ENCODE measurements at places on chromosomes 2 and 18.
A peak's percentile ranks its signal among the peaks of the same experiment; 100 is the strongest.

- H3K27ac ChIP-seq = no peak overlapping the region
- no peak overlapping the region for H3K4me3 ChIP-seq
- no peaks in the 10 kb centered on the region for H3K27me3 ChIP-seq
- no peaks in the 10 kb centered on the region for H3K36me3 ChIP-seq
- no peak for DNase-seq
- peaks cover 4% of the 10 kb centered on the region for H3K4me1 ChIP-seq
These were observed 89.9 kb upstream of the RANBP2 start for GRCh38 chr2:108629417-108629816.

DNA sequence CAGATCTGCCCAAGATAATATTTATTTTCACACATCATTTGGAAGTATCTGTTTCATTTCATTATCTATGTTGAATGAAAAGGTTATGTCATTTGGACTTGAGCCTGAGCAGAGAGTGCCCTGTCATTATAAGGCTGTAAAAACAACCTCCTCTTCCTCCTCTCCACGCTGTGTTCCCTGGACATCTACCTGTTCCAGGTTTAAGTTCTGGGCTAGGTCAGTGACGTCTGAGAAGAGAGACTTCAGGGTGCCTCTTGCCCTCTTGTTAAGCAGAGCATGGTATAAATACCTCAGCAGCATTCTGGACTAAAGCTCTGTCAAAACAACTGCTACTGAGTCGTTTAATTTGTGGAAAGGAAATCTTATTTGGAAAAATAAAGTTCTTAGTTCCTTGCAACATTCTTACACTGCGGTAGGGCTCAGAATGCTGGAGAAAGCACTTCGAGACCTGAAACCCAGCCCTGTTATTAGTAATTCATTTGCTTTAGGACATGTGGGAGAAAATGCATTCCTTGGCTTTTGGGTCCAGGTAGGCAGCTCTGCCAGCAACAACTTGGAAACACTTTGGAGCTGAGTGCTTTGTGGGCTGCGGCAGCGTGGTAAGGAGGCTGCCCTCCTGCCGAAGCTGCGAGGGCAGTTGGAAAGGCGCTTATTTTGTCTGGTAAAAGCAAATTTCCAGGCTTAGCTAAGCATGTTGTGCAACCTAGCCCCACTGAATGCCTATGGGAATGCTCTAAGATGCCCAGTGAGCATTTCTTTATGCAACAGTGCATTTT, 91.8 kb upstream of the NEDD4L start:
- no peaks in the 10 kb centered on the region for H3K27me3 ChIP-seq
- no peaks in the 10 kb centered on the region for H3K36me3 ChIP-seq
- no peak for DNase-seq
- H3K27ac ChIP-seq = no peak overlapping the region
- H3K4me3 ChIP-seq = no peak overlapping the region

GRCh38 chr2:241777686-241778627, 1.3 kb downstream of the GAL3ST2 start:
- H3K36me3 ChIP-seq = no peaks in the 10 kb centered on the region
- H3K4me3 ChIP-seq = no peak overlapping the region
- H3K27ac ChIP-seq = no peak overlapping the region
- no peaks in the 10 kb centered on the region for H3K4me1 ChIP-seq
- no peak for DNase-seq
- H3K27me3 ChIP-seq = no peaks in the 10 kb centered on the region

DNA sequence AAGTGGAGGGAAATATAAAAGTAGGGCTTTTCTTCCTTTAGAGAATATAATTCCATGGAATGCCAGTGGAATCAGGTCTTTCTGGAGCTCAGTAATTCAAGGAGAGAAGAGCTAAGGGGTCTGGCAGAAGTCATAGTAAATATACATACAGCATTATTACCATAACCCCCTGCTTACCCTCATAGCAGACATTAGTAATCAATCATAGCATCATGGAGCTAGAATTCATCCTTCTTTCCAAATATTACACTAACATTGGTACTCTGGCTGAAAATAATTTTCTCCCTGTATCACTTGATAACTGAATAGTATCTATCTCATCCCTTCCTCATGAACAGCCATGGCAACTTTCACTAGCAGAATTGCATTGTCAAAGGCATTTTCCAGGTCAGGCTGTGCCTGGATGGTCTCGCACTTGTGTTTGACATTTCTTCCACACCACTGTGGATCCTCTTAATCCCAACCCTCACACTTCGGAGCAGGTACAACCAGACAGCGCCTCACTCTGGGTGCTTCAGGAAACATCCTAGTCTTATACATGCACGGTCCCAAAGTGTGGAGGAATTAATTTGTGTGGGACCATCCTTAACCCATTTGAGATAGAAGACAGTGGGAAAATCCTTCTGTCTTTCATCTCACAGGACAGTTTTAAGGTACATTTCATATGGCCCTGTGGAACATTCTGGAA, 84.2 kb upstream of the SEC11C start:
- no peak overlapping the region for H3K4me3 ChIP-seq
- H3K27ac ChIP-seq = no peak overlapping the region
- no peaks in the 10 kb centered on the region for H3K4me1 ChIP-seq
- no peaks in the 10 kb centered on the region for H3K36me3 ChIP-seq
- no peaks in the 10 kb centered on the region for H3K27me3 ChIP-seq

DNA sequence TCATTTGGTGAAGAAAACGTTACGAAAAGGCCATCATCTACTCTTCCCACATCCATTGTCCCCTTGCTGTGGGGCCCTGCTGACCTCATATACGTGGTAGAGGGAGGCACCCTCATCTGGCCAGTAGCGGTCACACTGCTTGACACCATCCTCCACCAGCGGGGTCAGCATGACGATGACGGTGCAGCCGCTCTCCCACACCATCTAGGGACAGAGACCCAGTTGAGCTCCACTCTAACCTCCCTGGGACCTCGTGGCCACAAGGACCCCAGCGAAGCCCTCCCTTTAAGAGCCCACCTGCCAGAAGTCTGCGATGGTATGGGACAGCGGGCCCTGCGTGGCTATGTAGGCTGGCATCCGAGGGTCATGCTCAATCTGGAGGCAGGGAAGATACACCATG, 13.1 kb downstream of the PTPRN start:
- no peak for DNase-seq
- no peaks in the 10 kb centered on the region for H3K36me3 ChIP-seq
- H3K27me3 ChIP-seq = no peaks in the 10 kb centered on the region
- no peak overlapping the region for H3K4me3 ChIP-seq
- peaks cover 4% of the 10 kb centered on the region for H3K4me1 ChIP-seq
- no peak overlapping the region for H3K27ac ChIP-seq

DNA sequence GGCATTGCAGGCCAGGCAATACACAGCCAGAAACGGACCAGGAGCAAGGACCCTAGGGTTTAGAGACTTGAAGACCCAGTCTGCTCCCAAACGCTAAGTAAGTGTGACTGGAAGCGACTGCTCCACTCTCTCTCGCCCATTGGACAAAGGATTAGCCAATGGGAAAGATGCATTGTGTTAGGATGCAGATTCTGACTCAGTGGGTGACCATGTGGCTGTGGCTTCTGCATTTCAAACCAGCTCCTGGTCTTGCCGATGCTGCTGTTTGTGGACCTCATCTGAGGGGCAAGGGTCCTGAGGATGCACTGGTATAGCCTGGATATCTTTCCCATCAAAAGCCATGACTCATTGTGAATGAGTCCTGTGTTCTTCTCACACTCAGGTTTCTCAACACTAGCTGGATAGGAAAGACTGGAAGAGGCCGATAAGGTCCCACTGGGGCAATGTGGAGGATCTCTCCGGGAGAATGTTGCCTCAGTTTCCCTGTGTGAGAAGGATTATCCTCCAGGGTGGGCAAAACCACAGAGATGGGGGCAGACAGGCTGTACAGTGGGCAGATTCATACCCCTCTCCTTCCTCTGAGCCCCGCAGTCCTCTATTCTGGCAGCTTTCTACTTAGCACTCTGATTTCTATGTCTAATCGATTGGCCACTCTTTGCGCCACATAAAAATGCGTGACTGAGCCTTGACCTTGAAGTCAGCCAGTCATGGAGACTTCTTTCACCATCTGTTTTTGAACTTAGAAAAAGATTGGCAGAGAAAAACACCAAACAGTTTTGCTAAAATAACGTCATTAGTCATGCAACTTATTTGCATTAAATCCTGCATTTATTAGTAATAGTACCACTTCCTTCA, 257.1 kb downstream of the PRKCE start:
- H3K27me3 ChIP-seq = no peaks in the 10 kb centered on the region
- no peak overlapping the region for H3K4me3 ChIP-seq
- DNase-seq = peak; percentile 30
- no peaks in the 10 kb centered on the region for H3K4me1 ChIP-seq
- H3K27ac ChIP-seq = no peak overlapping the region
- H3K36me3 ChIP-seq = no peaks in the 10 kb centered on the region

- no peak for DNase-seq
- H3K27me3 ChIP-seq = no peaks in the 10 kb centered on the region
- H3K27ac ChIP-seq = no peak overlapping the region
- H3K4me3 ChIP-seq = no peak overlapping the region
- no peaks in the 10 kb centered on the region for H3K36me3 ChIP-seq
- H3K4me1 ChIP-seq = no peaks in the 10 kb centered on the region
These were observed 138.7 kb upstream of the CCDC150 start for GRCh38 chr2:196500686-196501431.

- H3K4me1 ChIP-seq = peaks cover 3% of the 10 kb centered on the region
- no peak for DNase-seq
- H3K27me3 ChIP-seq = no peaks in the 10 kb centered on the region
- no peak overlapping the region for H3K4me3 ChIP-seq
- no peak overlapping the region for H3K27ac ChIP-seq
These were observed 32.3 kb upstream of the REG3A start for GRCh38 chr2:79191816-79192215.

- DNase-seq = no peak
- H3K36me3 ChIP-seq = no peaks in the 10 kb centered on the region
- H3K27me3 ChIP-seq = no peaks in the 10 kb centered on the region
- H3K27ac ChIP-seq = no peak overlapping the region
- no peaks in the 10 kb centered on the region for H3K4me1 ChIP-seq
- no peak overlapping the region for H3K4me3 ChIP-seq
These were observed 8.5 kb downstream of the SP140L start for GRCh38 chr2:230335461-230335863.

DNA sequence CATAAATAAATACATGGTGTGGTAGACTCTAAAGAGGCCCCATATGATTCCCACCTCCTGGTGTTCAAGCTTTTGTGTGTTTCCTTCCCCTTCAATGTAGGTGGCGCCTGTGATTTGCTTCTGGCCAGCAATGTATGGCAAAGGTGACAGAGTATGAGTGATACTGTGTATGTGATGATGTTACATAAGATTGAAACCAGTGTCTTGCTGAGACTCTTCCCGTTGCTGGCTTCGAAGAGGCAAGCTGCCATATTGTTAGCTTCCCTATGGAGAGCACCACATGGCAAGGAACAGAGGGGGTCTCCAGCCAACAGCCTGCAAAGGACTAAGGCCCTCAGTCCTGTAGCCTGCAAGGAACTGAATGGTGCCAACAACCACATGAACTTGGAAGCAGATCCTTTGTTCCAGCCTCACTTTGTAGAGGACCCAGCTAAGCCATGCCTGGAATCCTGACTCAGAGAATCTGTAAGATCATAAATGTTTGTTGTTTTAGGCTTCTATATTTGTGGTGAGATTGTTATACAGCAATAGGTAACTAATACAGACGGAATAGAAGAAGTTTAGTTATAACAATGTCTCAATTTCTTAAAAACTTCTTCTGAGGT, 1.7 kb upstream of the SMAD4 start:
- peaks cover 2% of the 10 kb centered on the region for H3K36me3 ChIP-seq
- H3K27ac ChIP-seq = no peak overlapping the region
- H3K4me1 ChIP-seq = peaks cover 10% of the 10 kb centered on the region
- no peak for DNase-seq
- H3K27me3 ChIP-seq = no peaks in the 10 kb centered on the region

GRCh38 chr2:60644951-60645350, 91.5 kb upstream of the BCL11A start:
- no peaks in the 10 kb centered on the region for H3K4me1 ChIP-seq
- no peaks in the 10 kb centered on the region for H3K36me3 ChIP-seq
- no peak overlapping the region for H3K4me3 ChIP-seq

DNA sequence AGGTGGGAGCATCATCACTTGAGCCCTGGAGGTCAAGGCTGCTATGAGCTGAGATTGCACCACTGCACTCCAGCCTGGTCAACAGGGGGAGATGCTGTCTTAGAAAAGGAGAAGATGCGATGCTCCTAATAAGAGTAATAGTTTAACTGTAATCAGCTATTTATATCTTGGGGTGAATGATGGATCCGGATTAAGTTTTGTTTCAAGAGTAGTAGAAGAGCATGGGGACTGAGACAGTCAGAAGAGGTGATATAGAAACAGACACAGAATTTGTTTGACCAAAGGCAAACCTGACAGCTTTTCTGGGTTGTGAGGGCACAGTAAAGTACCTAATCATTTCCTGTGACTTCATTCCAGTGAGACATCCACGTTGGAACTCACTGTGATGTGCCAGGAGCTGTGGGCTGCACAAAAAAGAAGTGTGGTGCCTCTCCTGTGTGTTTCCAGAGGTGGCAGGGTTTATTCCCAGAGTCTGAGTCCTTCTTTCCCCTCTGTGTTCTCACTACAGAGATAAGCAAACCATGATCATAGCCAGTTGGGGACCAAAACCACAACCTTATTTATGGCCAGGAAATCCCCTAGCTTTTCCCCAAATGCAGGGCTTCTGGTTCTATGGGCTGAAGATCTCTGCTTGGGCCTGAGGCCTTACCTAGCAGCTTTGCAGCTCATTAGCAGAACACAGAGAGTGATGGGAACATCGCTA, 113.7 kb downstream of the XRCC5 start:
- no peaks in the 10 kb centered on the region for H3K27me3 ChIP-seq
- DNase-seq = peak; percentile 16

GRCh38 chr2:123670286-123670685, 354.8 kb upstream of the CNTNAP5 start:
- H3K36me3 ChIP-seq = no peaks in the 10 kb centered on the region
- no peak overlapping the region for H3K27ac ChIP-seq
- DNase-seq = no peak
- no peak overlapping the region for H3K4me3 ChIP-seq
- no peaks in the 10 kb centered on the region for H3K4me1 ChIP-seq

GRCh38 chr18:55907453-55908175, 319.6 kb upstream of the TCF4 start:
- no peaks in the 10 kb centered on the region for H3K36me3 ChIP-seq
- no peaks in the 10 kb centered on the region for H3K4me1 ChIP-seq
- peak; percentile 83 for DNase-seq
- no peaks in the 10 kb centered on the region for H3K27me3 ChIP-seq
- no peak overlapping the region for H3K4me3 ChIP-seq
- no peak overlapping the region for H3K27ac ChIP-seq

GRCh38 chr2:1728821-1729220, 15.5 kb downstream of the PXDN start:
- no peak for DNase-seq
- H3K36me3 ChIP-seq = peaks cover 6% of the 10 kb centered on the region
- H3K4me1 ChIP-seq = peaks cover 31% of the 10 kb centered on the region
- no peak overlapping the region for H3K4me3 ChIP-seq
- H3K27me3 ChIP-seq = no peaks in the 10 kb centered on the region

DNA sequence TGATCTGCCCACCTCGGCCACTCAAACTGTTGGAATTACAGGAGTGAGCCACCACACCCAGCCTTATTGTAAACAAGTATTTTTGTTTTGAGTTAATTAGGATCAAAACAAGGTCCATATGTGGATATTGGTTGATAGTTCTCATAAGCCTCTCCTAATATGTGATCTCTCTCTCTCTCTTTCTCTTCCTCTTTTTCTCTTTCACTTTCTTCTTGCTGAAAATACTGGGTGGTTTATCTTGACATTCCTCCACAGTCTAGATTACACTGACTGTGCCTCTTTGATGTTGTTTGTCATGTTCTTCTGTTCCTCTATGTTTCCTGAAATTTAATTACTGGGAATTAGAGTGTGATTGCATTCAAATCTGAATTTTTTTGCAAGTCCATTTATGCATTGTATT, 547.5 kb upstream of the NRXN1 start:
- H3K27me3 ChIP-seq = no peaks in the 10 kb centered on the region
- no peaks in the 10 kb centered on the region for H3K4me1 ChIP-seq
- H3K27ac ChIP-seq = no peak overlapping the region
- DNase-seq = no peak
- no peaks in the 10 kb centered on the region for H3K36me3 ChIP-seq
- no peak overlapping the region for H3K4me3 ChIP-seq
